ENCODE measurements at places on chromosomes 5 and 9.

DNA sequence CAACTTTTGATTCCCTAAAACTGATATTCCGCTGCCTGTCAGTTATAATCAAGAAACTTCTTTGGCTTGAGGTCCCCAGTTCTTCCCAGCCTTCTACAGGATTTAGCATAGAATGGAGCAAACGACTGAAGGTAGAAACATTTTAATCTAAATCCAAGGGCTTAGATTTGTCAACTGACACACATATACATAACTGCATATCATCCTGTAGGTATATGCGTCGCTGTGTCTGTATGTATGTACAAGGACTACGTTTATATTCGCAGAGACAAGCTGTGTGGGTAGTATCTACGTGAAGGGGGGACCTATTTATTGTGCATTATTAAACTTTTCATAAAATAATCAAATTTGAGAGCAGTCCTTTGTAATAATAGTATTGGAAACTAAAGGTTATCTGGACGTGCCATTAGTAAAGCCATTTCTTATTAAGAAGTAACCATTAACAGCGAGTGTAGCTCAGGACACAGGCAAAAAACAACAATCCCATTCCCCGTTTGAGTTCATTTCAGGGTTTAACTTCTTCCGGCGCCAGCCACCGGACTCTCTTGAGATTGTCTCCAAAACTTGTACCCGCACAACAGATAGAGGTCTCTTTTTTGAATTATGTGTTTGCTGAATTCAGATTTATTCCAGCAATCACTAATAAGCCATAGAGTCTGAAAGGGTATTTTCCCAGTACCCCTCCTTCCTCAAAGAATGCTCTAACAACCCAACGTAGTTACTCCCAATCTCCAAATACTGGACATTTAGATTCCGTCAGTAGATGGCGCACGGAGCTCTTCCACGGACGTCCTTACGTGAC lies 2.1 kb upstream of the MLLT3 start:
- DNase-seq = peak; percentile 72

- DNase-seq = no peak
These were observed 93.8 kb downstream of the OXCT1 start for GRCh38 chr5:41776435-41776834.

- no peak for DNase-seq
These were observed 163.8 kb downstream of the TMEM38B start for GRCh38 chr9:105858006-105858690.

DNA sequence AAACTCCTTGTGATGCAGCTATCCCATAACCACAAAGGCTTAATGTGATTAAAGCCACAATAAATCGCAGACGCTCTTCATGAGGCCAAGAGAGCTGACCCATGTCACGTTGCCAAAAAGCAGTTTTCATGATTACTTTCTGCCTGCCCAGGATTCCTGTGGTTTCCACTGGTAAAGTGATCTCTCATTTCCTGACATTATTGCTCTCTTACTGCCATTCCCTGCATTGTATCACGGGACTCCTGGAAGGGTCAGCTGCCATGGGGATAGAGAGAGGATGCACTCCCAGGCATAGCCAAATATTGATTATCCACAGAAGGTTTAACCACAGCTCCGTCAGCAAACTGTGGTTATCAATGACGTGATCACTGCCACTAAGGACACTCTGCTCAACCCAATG lies 103.8 kb upstream of the SLC1A3 start:
- no peak for DNase-seq

DNA sequence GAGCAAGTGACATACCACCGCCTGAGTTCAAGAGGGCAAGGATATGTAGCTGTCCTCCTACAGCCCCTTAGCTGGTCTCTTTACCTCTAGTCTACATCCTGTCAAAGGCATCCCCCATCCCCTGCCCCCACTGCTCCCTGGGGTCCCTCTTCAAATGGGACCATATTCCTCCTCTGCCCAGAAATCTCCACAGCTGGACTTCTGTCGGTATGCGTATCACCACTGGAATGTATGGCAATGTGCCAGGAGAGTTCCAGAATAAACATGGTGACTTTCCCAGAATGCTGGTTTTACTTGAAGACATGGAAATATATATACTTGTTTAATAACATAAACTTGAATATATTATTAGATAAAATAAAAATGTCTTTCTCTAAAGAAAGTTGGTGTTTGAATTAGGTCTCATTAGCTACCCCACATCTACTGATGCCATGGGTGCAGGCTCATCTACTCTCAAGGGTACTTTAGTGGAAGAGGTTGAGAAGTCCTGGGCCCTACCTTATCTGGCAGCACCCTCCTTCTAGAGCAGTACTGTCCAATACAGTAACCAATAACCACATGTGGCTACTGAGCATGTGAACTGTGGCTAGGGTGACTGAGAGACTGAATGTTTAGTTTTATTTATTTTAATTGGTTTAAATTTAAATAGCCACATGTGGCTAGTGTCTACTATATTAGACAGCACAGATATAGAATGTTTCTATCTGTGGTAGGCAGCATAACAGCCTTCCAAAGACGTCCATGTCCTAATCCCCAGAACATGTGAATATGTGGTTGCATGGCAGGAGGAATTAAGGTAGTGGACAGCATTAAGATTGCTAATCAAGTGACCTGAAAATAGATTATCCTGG lies 181.7 kb upstream of the SLC30A5 start:
- no peak for DNase-seq

DNA sequence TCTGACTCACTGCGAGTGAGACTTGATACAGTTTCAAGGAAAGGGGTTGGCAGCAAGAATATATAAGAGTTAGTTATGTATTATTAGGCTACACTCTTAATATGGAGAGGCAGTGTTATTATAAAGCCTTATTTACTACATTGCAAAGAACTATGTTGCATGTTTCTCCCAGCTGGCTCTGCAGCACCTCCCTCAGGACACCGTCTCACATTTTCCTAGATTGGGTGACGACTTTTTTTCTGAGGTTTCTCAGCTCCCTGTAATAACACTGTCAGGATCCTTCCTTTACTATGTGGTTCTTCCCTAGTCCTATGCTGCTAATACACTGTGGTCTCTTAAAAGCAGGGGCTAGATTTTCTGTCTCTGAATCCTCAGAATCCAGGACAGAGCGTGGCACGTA lies 153.7 kb downstream of the INSYN2B start:
- no peak for DNase-seq

DNA sequence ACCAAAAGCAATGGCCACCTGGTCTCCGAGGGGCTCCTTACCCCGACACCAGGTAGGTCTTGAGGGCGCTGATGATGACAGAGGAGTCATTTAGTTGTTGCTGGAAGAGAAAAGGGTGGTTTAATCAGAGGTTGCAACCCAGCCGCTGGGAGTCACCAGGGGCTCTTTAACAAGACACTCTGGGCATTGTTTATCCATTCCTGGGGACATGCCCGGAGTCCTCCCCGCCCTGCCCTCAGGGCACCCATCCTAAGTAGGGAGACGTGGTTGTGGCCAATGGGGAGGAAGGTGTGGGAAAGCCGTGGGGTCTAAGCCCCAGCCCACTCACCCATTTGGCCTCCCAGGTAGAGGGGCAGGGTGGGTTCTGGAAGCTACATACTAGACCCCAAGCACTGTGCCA lies 3.1 kb downstream of the PTGES2 start:
- no peak for DNase-seq

- no peak for DNase-seq
These were observed 38.2 kb downstream of the PAPPA start for GRCh38 chr9:116191576-116192415.

DNA sequence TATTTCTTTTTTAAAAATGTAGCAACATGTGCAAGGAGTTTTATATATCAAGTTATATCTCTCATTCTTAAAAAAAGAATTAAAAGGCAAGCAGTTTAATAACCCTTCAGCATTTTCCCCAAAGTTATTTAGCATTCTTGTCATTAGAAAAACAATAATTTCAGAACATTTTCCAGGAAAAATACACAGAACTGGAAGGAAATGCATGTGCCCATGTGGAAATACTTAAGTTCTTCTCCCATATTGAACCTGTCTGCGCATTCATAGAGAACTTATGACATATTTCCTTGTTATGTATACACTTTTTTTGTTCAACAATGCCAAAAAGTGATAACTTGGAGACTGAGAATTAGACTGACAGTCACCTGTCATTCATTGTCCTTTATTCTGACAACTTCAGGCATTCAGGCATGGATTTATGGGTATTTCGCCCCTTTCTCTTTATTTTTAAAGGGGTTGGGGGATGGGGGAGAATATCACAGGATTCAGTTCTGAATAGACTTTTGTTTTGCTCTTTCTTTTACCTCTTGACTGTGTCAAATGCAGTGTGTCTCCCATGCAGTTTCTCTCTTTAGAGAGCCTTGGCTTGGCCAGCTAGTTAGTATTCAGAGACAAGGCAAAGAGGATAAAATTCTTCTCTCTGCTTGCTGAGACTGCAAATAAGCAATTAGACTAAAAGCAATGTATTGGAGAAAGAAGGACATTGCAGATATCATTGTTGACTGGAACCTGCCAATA lies 701.0 kb downstream of the NR2F1-AS1 start:
- no peak for DNase-seq

- DNase-seq = peak; percentile 68
These were observed at the start of gene PTPN3 for GRCh38 chr9:109498195-109499092. Gene PTPN3 (minus strand): TSS chr9:109498307. CDS start chr9:109463434, 34,873 bp downstream.

DNA sequence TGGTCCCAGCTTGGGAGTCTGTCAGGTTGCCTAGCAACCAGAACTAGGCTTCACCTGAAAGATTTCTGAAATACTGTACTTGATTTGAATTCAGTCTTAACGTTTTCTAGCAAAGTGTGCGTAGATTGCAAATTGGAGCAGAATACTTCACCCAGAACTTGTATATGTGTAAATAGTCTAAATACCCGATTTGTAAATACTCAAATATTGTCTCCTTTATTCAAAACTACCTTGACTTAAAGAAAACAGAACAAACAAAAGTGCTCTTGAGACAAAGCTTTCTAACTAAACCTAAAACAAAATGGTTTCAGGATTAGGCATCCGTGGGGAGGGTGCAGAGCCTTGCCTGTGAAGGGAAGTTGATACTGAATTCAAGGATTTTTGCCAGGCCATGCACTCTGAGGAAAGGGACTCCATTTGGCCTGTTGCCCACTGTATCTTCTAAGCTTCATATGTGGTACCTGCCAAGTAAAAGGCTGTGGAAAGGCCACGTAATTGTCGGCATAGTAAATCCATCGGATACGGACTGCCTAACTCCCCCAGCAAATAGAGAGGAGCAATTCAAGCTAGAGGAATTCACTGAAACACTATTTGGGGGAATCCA lies 744 bp upstream of the HMGCS1 start:
- peak; percentile 12 for DNase-seq

DNA sequence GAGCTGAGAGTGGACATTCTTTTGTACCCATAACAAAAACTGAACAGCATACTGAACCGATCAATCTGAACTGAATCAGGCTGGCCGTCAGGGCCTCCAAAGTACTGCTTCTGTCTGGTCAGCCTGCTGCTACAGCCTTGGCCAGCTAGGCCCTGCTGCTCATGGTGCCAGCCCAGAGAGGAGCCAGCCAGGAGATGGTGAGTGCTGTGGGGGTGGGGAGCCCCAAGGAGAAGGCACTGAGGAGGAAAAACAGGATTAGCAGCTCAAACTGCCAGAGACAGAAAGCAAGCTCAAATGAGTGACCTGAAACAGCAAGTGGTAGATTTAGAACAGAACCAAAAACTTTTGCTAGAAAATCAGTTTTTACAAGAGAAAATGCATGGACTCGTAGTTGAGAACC lies 23.9 kb downstream of the SRP19 start:
- DNase-seq = peak; percentile 82

DNA sequence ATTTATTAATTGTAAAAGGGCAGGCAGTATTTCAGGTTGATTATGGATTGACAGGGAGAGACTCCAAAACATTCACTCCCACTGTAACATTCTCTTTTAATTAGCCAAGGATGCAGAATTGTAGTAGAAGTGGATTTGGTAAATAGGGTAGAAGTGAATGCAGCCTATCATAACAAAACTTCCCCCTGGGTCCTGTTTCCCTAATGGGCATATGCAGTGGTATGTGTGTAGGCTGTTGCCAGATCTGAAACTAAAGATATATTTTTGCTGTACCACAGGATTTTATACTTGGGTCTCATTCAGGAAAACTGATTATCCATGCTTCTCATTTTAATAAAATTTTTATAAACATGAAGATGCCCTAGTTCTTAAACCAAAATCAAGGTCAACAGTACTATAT lies 351.2 kb downstream of the KDM4C start:
- DNase-seq = no peak

DNA sequence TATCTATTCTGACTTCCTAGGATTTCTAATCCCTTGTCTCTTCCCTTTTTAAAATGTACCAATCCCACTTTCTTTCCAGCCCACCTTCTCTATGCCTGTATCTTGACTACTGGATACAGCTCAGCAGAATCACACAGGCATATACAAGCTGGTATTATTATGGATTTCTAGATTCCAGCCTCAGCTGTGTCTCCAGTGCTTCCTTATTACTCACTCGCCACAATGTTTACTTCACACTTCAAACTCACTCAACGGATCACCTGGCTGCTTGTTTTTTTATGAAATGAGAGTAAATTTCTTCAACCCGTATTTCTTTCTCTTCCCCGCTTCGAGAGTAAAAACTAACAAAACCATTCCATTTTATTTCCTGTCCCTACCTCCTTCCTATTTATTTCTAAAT lies 38.8 kb downstream of the CWC27 start:
- no peak for DNase-seq

DNA sequence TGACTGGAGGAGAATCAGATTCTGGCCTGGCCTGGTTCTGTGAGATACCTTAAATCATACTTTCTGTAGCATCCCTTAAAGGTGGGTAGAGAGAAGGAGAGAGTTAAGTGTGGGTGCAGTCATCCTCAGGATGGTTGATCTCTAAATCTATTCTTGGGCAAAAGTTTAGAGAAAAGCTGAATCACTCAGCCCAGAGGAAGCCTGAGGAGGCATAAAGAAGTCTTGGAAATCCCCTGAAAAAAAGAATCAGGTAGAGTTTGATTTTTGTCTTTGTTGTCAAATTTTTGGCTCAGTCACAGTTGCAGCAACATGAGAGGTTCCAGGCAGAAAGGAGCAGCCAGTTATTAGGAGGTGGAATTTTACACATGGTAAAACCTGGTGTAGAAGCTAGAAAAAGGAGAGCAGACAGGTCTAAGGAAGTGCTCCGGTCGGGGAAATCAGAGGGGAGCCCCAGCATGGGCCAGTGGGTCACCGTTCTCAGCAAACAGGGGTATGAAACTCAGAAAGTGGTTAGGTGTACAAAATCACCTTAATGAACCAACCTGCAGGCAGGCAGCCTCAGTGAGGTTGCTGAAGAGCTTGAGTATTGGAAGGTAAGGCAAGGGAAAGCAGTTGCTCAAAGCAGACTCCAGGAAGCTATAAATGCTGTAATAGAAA lies 116.2 kb upstream of the CNTLN start:
- DNase-seq = no peak
